GM04504 (cell line): ENCODE measurements at places on chromosomes 16 and 17.

DNA sequence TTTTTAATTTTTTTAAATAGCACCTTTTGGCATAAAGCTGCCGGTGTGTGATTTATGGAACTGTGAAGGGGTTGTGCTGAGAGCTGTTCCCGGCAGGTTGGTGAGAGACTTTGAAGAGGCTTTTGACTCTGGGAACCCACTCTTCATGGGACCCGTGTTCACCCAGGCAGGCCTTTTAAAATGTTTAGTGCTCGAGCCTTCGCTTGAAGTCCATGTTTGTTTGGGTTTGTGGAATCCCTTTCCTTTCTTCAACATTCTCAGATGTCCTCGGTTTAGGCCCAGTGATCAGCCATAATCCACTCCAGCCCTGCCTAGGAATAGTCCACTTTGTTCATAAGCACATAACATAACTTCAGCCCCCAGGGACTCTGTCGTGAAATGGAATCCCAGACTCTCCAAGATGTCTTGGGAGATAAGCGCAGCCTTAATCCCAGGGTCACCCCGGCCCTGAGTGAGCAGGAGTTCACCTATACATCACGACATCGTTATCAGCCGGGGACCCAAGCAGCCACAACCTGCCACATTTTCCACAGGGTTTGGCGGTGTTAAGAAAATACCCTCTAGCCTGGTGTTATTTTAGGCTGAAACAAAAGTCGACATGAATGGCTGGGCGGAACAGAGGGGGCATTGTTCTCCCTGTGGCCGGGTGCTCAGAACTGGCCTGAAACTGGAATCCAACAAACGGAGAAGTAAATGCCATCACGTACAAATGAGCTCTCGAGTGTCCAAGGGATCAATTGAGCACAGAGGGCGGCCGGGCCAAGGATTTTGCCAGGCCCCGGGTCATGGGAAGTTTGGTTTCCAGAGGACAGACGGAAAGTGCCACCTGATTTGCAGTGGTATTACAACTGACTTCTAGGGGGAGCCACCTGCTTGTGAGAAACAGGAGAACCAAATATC, 145.7 kb upstream of the IRX3 start:
- no peak for DNase-seq

DNA sequence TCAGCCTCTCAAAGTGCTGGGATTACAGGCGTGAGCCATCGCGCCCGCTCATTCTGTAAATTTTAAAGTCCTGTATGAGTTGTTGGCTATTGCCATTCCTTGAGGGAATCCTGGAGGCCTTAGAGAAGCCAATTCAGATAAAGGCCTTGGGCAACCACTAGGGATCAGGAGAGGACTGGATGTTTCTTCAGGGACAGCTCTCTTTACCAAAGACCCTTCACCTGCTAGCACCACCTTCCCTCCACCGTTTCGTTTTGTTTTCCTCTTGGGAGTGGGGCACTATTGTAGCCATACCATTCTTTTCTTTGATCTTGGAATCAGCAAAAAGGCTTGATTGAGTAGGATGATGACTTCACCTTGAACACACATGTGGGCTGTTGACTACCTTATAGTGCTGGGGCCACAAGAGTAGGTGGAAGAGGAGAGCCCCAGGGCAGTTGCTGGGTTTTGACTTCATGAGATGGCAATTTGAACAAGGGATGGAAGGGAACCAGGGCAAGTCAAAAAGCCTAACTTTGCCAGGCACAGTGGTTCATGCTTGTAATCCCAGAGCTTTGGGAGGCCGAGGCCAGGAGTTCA, 7.0 kb upstream of the ANKRD40CL start:
- no peak for DNase-seq

DNA sequence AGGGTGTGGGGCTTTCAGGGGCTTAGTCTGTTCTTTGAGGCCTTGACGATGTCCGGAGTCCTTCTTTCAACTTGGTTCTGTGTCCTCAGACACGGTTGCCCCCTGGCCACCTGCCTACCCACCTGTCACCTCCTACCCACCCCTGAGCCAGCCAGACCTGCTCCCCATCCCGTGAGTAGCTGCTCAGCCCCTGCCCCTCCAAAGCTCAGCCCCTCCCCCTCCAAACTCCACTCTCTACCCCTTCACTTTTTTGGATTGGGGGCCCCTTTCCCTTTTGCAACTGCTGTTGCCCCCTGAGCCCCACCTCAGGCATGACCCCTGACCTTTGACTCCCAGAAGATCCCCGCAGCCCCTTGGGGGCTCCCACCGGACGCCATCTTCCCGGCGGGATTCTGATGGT, 1.2 kb downstream of the LAT start:
- no peak for DNase-seq

DNA sequence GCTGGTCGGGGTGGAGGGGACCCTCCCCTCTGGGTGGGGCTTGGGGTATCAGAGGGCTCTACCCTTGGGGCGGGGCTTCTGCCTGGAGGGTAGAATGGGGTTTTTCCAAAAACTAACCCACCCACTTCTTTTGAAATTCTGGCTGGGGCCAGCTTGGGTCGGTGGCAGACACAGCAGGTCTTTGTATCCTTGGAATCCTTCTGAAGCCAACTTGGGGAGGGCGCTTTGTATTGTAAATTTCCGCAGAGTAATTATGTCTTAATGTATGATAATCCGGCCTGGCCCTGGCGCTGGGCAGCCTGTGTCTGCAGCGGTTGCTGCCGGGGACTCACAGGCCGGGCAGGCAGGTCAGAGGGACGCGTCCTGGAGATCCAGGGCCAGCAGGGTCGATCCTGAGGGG, 33.9 kb upstream of the GSE1 start:
- DNase-seq, result no peak

DNA sequence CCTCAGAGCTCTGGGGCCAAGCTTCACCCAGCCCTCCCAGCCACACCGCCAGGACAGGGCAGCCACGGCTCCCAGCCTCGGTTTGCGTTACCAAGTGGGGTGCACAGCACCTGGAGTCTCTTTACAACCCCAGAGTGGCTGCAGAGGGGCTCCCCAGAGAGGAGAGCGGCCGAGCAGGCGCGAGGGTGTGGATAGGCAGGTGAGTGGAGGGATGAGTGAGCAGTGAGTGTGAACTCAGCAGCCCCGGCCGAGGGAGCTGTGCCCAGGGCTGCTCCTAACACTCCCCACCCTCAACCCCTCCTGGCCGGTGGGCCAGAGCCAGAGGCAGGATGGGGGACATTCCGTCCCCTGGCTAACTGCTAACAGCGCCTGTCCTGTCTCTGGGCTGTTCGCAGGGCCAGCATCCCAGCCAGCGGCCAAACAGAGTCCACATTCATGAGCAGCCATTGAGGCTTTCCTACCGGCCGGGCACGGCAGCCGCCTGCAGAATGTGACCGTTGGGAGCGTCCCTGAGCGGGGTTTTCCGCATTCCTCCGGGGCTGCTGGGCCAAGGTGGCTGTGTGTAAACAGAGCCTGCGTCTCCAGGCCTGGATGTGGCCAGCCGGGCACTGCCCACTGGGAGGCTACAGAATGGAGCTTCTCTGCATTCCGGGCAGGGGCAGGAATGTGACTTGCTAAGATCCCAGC, 5.3 kb downstream of the ZNF469 start:
- DNase-seq, result no peak

DNA sequence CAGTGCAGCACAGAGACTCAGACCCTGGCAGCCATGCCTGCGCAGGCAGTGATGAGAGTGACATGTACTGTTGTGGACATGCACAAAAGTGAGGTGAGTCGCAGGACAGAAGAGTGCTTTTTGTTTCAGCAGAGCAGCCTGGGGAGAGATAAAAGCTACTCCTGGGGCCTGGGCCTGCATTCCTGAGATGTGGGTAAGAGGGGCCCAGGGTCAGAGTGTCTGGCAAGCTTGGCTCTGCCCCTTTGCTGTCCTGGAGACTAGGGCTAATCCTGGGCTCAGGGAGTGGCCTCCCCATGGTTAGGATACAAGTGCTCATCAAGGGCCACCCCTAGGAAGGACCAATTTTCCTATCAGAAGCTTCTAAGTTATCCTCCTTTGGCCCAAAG, 4.8 kb upstream of the ERBB2 start:
- DNase-seq, result no peak

- no peak for DNase-seq
Measured at GRCh38 chr16:8691728-8692127, 17.3 kb downstream of the ABAT start.

DNA sequence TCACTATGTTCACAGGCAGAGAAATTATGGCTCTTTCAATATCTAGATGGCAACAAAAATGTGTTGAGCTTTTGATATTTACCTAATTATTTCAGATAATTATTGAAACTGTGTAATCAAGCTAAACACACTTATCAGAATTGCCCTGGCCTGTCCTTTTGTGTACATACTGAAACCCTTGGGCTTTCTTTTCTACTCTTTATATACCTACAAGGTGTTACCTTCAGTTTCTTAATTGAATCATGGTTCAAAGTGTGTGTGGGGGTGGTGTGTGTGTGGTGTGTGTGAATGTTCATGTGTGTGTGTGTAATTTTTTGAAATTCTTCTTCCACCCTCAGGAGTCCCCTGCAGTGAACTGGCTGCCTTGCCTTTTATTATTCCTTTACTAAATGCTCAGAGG, 506.8 kb upstream of the SOX9 start:
- DNase-seq, result no peak

DNA sequence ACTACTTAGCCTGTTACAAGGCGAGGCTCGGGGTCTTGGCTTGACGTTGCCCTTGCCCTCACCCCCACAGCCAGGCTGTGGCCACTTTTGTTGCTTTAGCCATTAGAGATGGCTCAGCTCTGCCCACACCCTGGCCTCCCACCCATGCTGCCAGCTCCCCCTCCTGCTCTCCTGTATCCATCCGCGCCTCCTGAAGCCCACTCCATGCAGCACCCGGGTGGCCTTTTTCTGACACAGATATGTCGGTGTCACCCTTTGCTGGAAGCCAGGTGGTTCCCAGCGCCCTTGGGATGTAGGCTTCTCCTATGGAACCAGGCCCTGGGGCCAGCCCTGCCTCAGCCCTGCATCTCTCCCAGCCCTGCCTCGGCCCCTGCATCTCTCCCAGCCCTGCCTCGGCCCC, 9.7 kb downstream of the TSC2 start:
- no peak for DNase-seq

DNA sequence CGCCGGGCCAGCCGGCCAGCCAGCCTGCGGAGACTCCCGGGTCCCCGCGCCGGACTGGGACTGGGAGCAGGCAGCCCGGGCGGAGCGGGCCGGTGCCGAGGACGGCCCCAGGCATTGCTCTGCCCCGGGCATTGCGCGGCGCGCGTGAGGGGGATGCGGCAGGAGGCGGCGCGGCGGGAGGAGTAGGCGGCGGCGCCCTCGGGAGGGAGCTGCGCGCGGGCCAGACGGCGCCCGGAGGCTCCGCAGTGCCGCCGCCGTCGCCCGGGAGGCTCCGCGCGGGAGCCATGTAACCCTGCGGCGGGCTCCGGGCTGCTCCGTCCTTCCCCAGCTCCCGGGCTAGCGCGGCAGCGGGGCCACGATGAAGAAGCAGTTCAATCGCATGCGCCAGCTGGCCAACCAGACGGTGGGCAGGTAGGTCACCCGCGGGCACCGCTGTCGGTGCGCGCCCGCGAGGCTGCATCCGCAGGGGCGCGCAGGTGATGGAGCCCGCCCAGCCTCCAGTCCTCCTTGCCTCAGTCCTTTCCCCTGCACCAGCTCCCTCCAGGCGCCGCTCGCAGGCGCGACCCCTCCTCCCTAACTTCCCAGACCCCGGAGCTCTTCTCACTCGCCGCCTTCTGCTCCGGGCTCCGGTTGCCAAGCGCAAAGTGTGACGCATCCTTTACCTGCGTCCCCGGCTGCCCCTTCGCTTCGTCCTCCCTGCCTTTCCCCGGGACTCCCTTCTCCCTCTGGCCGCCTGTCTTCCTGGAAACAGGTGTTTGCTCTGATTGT, at the start of gene ARHGAP44:
Gene ARHGAP44 (plus strand): TSS at position 18 of the 768 bp plus-strand sequence. CDS start 341 bp downstream, at position 359.
- peak; percentile 10 for DNase-seq

DNA sequence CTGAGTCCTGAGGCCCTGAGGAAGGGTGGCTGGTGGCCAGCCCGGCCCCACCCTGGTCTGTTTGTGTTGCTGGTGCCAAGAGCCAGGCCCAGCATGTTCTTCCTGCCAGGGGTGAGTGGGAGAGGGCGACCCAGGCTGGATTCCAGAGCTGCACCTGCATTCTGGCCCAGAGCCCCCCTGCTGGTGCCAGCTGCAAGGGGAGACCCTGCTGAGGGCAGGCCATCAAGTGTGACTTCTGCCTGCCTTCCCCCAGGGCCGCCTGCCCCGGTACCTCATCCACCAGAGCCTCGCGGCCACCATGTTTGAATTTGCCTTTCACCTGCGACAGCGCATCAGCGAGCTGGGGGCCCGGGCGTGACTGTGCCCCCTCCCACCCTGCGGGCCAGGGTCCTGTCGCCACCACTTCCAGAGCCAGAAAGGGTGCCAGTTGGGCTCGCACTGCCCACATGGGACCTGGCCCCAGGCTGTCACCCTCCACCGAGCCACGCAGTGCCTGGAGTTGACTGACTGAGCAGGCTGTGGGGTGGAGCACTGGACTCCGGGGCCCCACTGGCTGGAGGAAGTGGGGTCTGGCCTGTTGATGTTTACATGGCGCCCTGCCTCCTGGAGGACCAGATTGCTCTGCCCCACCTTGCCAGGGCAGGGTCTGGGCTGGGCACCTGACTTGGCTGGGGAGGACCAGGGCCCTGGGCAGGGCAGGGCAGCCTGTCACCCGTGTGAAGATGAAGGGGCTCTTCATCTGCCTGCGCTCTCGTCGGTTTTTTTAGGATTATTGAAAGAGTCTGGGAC, 2.4 kb upstream of the TCAP start:
- no peak for DNase-seq

DNA sequence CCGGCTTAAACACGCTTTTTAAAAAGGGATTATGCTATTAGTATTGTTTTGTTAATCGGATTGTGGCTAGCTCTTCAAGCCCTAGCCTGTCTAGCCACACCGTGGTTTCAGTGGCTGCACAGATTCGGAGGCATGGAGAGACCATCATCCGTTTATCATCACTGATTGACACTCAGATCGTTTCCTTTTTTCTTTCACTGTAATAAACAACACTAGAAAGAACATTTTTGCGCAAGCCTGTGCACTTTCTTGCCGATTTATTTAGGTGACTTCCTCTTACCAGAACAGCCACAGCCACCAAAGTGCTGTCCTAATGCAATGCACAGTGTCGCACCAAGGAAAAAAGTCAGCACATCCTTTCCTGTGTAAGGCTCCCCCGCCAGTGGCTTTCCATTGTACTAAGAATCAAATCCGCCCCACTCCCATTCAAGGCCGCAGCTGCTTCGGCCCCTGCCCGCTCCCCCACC, 78.2 kb downstream of the CRISPLD2 start:
- no peak for DNase-seq

DNA sequence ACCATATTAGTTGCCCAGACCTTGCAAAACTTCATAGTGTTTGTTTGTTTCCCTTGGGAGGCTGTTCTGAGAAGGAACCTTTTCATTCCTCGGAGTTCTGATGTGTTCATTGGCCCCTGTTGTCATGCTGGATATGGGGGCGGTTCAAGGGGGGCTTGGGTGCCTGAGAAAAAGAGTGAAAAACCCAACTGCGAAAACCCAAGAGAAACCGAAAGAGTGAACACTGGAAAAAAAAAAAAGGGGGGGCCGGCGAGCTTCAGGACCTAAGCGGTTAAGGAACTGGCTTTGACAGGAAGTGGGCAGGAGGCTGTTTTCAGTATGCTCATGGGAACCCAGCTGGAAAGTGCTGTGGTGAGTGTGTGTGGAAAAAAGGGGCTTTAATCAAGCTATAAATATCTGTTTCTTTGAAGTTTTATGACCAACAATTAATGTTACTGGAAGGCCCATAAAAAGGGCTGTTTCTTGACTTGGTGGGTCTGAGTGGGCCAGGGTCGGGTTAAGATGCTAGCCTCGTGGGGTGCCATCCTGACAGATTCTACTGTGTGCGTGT, 510.7 kb downstream of the MAF start:
- no peak for DNase-seq

- DNase-seq, result peak; percentile 36
Measured at GRCh38 chr17:68613739-68614298, 12.7 kb upstream of the FAM20A start.
